ENCODE measurements at places on chromosomes 6 and 20.

GRCh38 chr6:33118525-33119123, 42.8 kb downstream of the HLA-DPB1 start:
- DNase-seq: no peak

DNA sequence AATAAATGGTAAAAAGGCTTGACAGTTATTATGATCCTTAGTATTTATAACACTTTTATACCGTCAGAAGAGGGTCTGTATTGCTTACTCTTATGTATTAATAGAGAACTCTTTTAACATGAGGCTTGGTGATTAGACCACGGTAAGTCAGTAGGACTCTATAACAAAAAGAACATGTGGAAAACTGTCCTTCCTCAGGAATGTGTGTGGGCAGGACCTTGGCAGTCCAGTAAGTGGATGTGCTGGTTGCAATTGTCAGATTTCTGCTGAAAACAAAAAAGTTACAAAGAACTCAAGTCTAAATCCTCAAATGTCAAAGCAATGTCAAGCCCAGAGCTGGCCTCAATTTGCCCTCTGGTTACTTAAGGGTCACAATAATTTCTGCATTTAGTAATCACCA, 81.1 kb downstream of the PLCG1 start:
- no peak for DNase-seq

DNA sequence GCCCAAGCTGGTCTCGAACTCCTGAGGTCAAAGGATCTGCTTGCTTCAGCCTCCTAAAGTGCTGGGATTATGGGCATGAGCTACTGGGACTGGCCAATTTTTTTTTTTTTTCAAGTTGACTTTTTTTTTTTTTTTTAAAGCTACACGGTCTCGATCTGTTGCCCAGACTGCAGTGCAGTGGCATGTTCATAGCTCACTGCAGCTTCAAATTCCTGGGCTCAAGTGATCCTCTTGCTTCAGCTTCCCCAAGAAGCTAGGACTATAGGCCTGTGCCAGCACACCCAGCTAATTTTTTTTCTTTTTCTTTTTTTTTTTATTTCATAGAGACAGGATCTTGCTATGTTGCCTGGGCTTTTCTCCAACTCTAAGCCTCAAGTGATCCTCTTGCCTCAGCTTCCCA, 59.5 kb downstream of the NCOA3 start:
- DNase-seq: no peak

GRCh38 chr6:4100655-4101054, 21.7 kb upstream of the FAM217A start:
- no peak for DNase-seq

GRCh38 chr6:112178846-112179245, 75.5 kb downstream of the LAMA4 start:
- no peak for DNase-seq

GRCh38 chr6:133973109-133973971, 20.3 kb downstream of the TBPL1 start:
- no peak for DNase-seq

DNA sequence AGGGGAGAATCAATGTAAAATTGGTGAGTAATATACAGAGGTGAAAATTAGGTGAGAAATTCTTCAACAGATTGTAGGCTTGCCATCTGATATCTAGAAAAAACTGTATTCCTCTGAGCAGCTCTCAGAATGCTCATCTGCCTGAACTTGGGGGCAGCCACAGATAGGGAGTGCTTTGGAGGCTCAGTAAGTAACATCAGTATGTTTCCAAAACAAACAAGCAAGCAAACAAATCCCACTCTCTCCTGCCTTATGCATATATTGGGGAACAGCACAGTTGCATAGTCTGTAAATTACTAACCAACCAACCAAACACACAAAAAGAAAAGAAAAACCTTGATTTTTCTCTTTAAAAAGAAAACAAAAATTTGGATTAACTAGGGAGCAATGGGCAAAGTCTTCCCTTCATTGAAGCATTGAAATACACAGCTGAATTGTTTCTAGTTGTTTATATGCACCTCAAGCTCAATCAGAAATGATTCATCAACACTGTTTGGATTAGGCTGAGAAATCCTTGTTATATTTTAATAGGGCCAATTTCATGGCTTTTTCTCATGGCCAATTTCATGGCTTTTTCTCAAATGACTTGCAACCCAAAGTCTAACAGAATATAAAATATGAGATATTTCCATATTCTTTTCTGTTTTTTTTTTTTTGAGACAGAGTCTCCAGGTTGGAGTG, 50.1 kb upstream of the DEK start:
- DNase-seq: no peak

- no peak for DNase-seq
These were observed 60.7 kb downstream of the GRIK2 start for GRCh38 chr6:101454106-101454676.

DNA sequence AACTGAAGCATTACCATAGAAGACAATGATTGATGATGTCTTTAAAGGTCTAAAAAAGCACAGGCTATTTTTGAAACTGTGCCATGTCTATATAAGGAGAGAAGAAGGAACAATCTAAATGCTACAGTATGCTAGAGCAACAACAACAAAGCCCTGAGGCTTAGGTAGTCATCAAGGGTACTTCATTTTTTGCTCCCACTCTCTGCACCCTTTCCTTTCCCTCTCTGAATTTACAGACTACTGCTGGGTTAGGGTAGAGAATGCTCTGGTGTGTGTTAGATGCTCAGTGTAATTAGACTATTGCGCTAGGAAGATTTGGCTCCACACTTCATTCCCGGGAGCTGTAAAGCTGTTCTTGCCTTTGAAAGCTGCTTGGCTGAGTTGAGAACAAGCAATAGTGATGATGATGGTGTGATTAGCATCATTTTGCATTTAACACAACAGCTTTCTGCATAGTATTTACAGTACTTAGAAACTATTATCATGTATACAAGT, 1262.5 kb upstream of the CITED2 start:
- no peak for DNase-seq

- no peak for DNase-seq
These were observed 23.8 kb downstream of the TBC1D32 start for GRCh38 chr6:121310495-121310894.

- DNase-seq: no peak
These were observed 52.6 kb downstream of the E2F3 start for GRCh38 chr6:20454204-20454824.

DNA sequence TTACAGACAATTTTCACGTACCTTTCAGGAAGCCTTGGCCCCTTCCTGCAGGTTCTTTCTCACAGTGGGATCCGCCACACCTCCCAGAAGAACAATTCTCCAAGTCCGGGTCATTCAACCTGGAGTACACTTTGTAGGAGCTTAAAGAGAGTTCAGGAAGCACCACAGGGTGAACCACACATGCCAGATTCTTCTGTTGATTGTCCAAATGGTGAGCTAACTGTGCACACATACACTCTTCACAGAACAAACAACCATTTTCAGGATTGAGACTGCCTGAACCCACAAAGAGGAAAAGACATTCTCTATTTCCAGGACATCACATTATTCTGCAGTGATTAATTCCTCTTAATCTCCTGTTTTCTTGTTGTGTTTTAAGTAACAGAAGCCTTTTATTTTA, 51.0 kb downstream of the SCGN start:
- no peak for DNase-seq

- DNase-seq: no peak
These were observed 7.9 kb upstream of the CPNE5 start for GRCh38 chr6:36847152-36847551.

DNA sequence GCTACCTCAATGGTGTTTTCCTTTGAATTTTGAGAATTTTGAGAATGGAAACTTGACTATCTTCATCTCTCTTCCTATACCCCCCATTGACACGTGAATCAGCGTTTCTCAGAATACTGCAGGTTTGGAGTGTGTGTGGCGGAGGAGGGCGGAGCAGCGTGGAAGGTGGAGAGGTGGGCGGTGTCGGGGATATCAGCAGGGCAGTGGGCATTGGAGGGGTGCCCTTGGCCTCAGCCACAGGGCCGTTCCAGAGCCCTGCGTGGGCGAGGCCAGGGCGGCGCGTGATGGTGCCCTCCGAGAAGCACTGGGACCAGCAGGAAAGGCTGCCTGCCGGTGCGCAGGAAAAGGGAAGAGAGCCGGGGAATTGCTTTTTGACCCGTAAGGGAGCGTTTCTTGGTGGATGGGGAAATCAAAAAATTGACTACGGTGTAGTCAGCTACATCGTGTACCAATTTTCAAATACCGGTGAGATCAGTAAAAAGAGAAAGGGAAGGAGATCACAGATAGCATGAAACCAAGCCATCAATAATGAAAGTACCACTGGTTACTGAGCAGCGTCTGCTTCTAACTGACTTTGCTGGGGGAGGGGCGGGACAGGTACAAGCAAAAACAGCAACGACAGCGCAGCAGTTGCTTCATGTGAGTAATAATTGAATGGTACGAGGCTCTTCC, 82.7 kb upstream of the DUSP22 start:
- no peak for DNase-seq

DNA sequence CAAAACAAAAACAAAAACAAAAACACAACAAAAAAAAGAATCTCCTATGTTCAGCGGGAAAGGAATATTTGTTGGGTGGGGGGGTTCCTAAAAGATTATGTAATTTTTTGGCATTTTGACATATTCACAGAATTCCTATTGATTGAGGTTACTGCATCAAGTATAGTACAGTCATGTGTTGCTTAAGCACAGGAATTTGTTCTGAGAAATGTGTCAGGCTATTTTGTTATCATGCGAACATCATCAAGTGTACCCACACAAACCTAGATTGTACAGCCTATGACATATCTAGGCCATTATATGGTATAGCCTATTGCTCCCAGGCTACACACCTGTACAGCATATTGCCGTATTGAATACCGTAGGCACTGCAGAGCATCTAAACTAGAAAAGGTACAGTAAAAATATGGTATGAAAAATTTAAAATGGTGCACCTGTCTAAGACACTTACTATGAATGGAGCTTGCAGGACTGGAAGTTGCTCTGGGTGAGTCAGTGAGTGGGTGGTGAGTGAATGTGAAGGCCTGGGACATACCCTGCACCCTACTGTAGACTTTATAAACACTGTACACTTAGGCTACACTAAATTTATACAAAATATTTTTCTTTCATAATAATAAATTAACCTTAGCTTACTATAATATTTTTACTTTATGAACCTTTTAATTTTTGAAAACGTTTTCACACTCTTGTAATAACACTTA, 110.6 kb downstream of the CDKAL1 start:
- DNase-seq: no peak

- DNase-seq: no peak
These were observed 493.6 kb downstream of the EPM2A start for GRCh38 chr6:145241721-145242120.

- no peak for DNase-seq
These were observed 215.6 kb downstream of the PACRG start for GRCh38 chr6:162943369-162943768.

DNA sequence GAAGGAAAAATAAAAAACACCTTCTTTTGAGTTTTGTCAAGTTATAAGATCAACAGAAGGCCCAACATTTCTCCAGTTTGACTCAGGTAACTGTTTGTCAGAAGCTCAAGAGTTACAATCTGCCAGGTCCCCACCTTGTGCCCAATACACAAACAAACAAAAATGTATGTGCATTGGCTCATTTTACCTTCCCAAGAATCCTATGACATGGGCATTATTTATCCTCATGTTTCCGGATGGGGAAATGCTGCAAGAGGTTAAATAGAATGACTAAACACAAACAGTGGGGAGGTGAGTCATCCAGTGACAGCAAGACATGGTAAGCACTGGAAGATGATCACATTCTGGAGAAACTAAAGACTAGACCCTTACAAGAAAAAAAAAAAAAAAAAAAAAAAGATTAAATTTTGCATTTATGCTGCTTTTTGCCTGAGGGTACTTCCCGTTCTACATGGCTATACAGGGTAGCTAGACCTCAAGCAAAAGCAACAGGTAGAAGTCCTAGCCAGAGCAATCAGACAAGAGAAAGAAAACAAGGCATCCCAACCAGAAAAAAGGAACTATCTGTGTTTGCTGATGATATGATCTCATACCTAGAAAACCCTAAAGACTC, 23.6 kb upstream of the ANKRD60 start:
- no peak for DNase-seq

DNA sequence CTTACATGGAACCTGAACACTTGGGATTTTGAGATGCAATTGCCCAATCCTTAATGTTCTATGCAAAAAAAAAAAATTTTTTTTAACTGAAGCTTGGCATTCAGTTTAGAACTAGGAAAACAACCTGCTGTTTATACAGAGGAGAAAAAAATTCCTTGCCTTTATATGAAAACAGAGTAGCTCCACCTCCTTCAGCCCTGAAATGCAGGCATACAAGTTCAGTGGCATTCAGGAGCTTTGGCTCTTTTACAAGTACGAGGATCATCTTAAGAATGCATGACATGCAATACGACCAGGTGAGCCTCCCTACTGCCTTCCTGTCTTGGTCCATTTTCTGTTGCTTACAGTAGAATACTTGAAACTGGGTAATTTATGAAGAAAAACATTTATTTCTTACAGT, 20.4 kb downstream of the PAX1 start:
- no peak for DNase-seq

GRCh38 chr20:63740070-63740626, 572 bp downstream of the SLC2A4RG start:
- DNase-seq: no peak

- DNase-seq: no peak
These were observed 434.7 kb downstream of the PRKN start for GRCh38 chr6:162292915-162293314.

- DNase-seq: no peak
These were observed 387.9 kb downstream of the ADGRB3 start for GRCh38 chr6:69022993-69023392.

- DNase-seq: no peak
These were observed 8.5 kb downstream of the HLA-DMB start for GRCh38 chr6:32932132-32932868.

DNA sequence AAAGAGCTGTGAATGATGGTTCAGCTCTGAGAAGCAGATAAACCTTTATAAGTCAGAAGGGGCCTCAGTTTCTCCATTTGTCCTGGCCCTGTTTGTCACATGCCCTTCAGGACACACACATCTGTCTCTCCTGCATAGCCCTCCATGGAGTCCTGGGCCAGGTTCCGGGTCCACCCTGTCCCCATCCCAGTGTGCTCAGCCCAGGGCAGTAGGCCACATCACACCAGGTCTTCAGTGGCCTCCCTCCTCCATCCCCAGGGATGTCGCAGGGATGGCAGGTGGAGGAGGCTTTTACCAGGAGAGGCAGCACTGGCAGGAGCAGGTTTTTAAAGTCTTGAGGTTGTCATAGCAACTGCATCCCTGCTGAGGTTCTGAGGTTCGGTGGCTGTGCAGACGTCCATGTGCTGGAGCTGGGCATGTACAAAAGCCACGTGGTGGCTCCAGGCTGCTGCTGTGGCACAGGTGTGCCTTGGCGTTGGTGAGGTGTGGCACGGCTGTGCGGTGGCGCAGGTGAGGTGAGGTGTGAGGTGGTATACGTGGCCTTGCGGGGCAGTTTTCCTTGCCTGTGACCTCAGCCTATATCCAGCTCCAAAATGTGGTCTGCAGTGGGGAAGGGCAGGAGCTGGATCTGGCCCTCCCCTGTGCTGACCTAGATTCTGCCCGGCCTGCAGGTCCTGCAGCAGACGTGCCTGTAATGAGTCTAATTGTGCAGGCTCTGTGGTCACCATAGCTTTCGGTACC, 8.0 kb upstream of the NPBWR2 start:
- DNase-seq: no peak

DNA sequence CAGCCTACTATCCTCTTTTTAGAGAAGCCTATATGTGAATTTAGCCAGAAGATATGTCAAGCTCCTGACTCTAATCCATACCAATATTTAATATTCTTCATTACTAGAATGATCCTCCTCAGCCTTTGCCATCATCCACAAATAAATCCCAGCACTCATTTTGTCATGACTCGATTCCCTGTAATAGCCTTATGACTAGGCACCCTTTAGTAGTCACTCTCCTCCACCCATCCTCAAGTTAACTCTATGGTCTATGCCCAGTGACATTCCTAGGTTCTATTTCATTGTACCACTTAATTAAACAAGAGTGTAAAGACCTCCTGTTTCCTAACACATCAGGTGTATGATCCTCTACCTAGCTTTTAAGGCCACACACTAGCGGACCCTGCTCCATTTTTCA, 450.4 kb upstream of the CITED2 start:
- no peak for DNase-seq
